ENCODE measurements at places on chromosomes 11 and 22. TPM values are rescaled to one million over a fixed set of nuclear protein-coding genes. Genes with fewer than 3 reads are reported as not detected.

The MRGPRF gene
- 0.30 TPM for total RNA-seq

The CBLIF gene
- total RNA-seq: not detected

The CHEK1 gene
- 34.4 TPM for total RNA-seq

The SCGB1D2 gene
- not detected for total RNA-seq

The YPEL1 gene
- total RNA-seq: 3.2 TPM

The CCDC81 gene
- 1.2 TPM for total RNA-seq

The ASCL2 gene
- not detected for total RNA-seq

The GGTLC3 gene
- not detected for total RNA-seq

The FJX1 gene
- 39.0 TPM for total RNA-seq

The ARHGAP42 gene
- 1.8 TPM for total RNA-seq

The OR5L1 gene
- not detected for total RNA-seq

The TSSK2 gene
- not detected for total RNA-seq

The KIRREL3 gene
- under 0.01 TPM for total RNA-seq

The DDIAS gene
- total RNA-seq: 7.5 TPM

The C11orf98 gene
- total RNA-seq: 38.7 TPM

The CASP12 gene
- total RNA-seq: 1.9 TPM

The CST6 gene
- total RNA-seq: not detected

The MRGPRX4 gene
- total RNA-seq: not detected

The PLAAT3 gene
- 55.5 TPM for total RNA-seq

The SLC15A3 gene
- total RNA-seq: 20.7 TPM

The ALKBH3 gene
- 41.2 TPM for total RNA-seq

The C11orf65 gene
- total RNA-seq: not detected

The MRGPRE gene
- total RNA-seq: not detected

The TEX54 gene
- total RNA-seq: not detected

The MB gene
- not detected for total RNA-seq

The PEX26 gene
- total RNA-seq: 16.2 TPM

The BTBD18 gene
- total RNA-seq: not detected

The KRTAP5-11 gene
- not detected for total RNA-seq

The PYGM gene
- total RNA-seq: under 0.01 TPM

The ETS1 gene
- total RNA-seq: 50.7 TPM

The MN1 gene
- 0.32 TPM for total RNA-seq

The VSIG2 gene
- 0.46 TPM for total RNA-seq

The DTX4 gene
- total RNA-seq: under 0.01 TPM

The SLC22A6 gene
- total RNA-seq: not detected

The TTC28 gene
- total RNA-seq: 13.3 TPM

The ACR gene
- not detected for total RNA-seq

The H19 gene
- total RNA-seq: 19.2 TPM

The OR52I2 gene
- not detected for total RNA-seq

The DLG2 gene
- total RNA-seq: 0.91 TPM

The CEND1 gene
- total RNA-seq: not detected

The PARVG gene
- 0.32 TPM for total RNA-seq

The DEPDC7 gene
- total RNA-seq: 0.91 TPM

The LSP1 gene
- total RNA-seq: not detected
